Testis (tissue), 5 donors: ENCODE measurements at places on chromosomes 16 and 17. TPM values are rescaled to one million over a fixed set of nuclear protein-coding genes. Genes with fewer than 3 reads are reported as not detected.

DNA sequence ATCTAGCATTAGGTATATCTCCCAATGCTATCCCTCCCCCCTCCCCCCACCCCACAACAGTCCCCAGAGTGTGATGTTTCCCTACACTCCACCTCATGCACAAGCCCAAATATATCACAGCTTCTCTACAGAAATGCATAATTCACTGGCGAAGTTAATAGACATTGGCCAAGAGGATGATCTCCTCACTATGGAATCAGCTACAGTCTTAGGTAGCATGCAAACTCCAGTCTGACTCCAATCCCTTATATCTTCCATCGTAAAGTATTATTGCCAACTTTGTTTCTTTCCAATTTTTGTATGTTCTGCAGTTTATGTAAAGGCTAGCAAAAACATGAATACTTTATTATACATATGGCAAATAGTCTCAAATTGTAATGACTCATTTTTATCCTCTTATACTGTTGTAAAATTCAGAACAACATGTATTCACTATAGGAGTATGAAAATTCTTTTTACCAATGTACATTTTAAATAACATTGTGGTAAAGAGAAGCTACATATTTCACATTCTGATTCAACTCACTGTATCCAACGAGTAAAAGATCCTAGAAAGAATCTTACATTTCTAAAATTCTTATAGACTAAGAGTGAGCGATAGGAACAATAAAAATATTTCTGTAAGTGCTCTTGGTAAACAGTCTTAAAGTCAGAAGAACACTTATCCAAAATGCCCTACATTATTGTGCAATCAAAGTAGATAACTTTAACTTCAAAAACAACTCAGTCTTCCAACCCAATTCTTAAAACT, 871 bp downstream of the ABCA8 start:
- no peak for DNase-seq

- no peak for DNase-seq
Measured at GRCh38 chr16:81266680-81267095, 28.2 kb downstream of the BCO1 start.

- no peak for DNase-seq
Measured at GRCh38 chr17:50424996-50425681, 879 bp upstream of the ACSF2 start.

GRCh38 chr17:5635949-5636348, 51.6 kb upstream of the NLRP1 start:
- DNase-seq, result no peak

TMEM98 gene
- 66.9 TPM for total RNA-seq

GRCh38 chr17:67376737-67377487, at the start of gene PITPNC1:
Gene PITPNC1 (plus strand): TSS chr17:67377281.
- DNase-seq, result peak; percentile 91

DNA sequence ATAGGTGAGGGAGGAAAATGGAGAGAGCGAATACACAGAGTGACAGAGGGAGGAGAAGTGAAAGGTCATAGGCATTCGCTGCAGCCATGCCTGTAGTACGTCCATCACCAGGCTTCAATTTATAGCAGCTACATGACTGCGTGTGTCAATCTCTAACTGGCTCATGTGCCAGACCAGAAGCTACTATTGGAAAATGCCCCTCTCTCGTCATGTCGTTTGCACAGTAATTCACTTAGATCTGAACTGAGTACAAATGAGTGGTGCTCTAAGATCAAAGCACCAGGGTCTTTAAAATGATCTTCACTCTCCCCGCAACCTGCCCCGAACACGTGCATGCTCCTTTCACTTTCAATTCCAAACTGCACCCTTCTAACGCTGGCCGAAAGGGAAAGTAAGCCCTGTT, 51.3 kb downstream of the ADCY9 start:
- no peak for DNase-seq
